ENCODE measurements at places on chromosomes 2 and 18.

DNA sequence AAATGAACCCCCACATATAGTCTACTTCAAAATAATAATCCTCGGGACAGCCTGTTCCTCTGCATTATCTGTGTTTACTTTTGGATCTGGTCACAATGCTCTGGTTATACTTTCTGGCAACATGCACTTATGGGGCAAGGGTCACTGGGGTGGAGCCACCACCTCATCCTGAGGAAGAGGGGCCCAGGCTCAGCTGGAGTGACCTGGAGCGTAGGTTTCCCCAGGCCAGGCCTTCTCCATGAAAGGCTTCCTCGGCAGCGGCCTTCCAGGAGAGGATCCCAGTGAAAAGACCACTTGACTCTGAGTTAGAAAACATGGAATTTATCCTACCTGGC is 237.4 kb downstream of the SETBP1 start:
- DNase-seq = no peak

DNA sequence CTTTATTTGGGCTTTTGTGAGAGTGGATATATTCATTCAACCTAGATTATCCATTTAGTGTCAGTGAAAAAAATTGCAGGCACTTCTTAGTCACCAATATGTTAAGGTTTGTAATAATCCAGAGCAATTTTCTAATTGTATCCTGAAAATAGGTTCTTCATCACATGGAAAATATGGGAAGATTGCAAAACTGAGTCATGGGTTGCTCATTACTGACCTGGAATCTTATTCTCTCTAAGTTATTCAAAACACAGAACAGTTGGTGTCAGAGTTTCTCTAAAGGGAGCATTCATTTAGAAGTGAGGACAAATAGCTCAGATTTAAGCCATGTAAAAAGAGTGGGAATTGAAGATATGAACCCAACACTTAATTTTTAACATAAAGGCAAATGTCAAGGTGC is 181.3 kb downstream of the IKZF2 start:
- peak; percentile 70 for DNase-seq

DNA sequence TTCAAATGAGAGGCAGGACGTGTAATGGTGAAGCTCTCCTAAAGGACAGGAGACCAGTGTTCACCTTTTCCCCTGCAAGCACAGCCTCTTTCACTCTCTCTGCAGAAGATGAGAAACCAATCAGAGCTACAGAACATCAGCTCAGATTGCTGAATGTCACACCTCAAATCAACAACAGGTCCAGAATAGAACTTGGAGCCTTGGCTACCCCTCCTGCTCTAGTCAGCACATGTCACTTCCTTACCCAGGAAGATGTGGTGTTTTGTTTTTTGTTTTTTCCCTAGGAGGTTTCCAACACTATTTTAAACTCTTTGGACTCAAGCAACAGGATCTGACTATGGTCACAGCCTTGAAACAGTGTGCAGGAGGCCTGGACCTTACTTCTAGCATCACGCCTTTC is 41.3 kb upstream of the PCBP1 start:
- no peak for DNase-seq

DNA sequence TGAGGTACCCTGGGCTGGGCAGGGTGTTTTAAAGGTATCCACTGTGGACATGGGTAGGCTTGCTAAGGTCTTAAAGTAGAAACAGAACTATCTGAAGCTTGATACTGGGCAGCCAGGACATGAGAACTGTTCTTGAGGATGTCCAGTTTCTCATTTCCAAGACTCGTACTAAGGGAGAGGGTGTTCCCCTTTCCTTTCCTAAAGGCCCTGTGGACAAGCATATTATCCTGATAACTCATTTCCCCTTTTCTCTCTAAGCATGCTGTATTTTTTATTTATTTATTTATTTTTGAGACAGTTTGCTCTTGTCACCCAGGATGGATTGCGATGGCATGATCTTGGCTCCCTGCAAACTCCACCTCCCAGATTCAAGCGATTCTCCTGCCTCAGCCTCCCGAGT is 273.6 kb downstream of the PRKCE start:
- no peak for DNase-seq

DNA sequence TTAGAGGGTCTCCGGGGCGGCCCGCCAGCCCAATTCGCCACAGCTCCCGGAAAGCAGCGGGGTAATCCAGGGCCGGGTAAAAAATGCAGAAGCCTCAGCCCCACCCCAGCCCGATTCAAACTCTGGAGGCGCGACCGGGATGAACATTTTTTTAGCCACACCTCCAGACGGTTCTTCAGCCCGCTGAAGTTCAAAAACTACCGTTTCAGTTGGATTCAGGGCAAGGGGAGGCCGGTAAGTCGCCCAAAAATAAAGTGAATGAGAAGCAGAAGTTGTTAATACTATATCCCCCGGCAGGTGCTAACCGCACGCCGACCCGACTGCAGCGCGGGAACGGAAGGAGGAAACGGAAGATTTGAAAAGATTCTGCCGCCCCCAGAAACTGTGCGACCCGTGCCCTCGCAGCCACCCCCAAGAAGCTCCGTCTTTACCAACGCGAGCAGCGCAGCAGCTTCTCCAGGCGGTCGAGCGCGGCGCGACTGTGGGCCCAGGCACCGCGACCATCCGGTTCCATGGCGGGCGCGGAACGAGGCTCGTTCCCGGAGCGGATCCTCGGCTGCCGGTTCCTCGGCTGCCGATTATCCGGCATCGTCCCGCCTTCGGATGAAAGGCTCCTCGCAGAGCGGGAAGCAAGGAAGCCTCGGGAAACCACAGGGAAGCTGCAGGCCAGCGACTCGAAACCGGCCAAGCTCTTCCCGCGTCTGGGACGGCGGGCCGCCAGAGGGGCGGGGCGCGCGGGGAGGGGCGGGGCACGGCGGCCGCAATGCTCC is at the start of gene BARD1:
Gene BARD1, minus strand, starts transcription at position 703 of the 770 bp plus-strand sequence. Its CDS starts 114 bp downstream, at position 589.
- DNase-seq = peak; percentile 80

DNA sequence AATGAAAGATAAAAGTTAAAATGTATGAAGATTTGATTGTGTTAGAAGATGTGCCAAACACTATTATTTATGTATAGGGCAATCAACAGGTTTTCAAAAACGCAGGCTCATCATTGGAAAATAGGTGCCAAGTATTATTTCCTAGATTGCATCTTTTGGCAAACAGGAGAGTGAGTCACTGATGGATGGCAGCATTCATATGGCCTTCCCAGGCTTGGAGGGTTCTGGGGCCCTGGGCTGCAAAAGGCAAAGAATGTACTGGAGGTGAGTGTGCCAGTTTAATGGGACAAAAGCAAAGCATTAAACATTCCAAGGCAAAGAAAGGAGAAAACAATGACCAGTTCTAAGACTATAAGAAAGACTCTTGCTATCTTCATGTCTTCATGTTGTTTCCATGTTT is 379.4 kb downstream of the RIT2 start:
- no peak for DNase-seq

DNA sequence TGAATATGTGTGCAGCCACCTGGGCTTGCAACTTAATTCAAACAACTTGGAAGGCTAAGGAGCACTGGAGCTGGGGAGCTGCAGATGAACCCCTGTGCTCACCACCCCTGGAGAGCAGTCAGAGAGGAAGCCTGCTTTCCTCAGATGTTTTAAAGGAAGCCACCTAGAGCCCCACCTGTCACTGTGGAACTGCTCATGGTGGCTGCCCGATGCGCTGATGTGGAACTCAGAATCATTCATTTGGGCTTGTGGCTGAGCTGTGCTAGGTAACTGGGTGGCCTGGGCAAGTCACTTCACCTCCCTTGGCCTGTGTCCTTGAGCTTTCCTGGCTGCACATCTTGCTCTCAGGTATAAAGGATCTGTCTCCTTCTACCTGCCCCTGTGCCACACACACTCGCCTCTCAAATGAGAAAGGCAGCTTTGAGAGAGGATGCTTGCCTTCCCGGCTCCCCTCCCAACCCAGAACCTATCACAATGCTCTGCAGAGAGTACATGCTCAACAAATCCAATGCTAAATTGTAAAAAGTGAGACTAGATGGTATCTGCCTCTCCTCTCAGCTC is 41.3 kb downstream of the BCL11A start:
- no peak for DNase-seq

DNA sequence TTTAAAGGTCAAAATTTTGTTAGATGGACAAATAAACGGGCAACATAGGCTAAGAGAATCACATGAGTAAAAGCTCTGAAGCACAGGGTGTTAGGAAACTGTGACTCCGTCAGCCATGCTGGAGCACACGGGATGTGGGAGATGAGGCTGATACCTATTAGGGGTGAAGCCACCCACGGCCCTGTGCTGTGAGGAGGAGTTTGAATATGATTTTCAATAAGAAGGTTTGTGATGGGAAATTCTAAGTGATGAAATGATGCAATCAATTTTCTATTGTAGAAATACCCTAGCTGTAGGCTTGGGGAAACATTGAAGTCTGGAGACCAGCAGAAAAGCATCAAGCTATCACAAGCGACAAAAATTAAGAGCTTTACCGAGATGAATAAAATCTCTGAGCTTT is 431.3 kb downstream of the CMPK2 start:
- DNase-seq = no peak

GRCh38 chr18:34933909-34934661 is 107.1 kb upstream of the MAPRE2 start:
- DNase-seq = no peak

GRCh38 chr2:149184991-149185390 is 145.4 kb upstream of the LYPD6 start:
- DNase-seq = peak; percentile 8

DNA sequence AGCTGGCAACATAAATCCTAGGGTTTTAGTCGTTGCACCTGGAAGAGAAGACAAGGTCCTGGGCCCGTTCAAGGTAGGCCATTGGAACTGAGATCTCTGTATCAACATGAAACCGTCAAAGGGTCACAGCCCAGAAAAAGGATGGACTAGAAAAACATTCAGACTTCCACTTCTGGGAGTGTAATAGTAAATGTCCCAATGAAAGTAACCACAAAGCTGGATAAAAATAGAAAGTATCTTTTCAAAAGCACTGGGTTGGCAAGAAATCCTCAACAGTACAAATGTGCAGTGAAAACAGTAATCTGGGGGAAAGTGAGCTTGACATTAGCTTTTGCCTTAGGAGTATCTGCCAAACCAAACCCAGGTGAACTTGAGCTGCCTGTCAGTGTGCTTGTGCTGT is 12.9 kb downstream of the CGREF1 start:
- DNase-seq = no peak

- DNase-seq = no peak
Observed at GRCh38 chr2:238521870-238522269, 95.1 kb downstream of the ASB1 start.

GRCh38 chr18:22914633-22915032 is 18.5 kb upstream of the RBBP8 start:
- no peak for DNase-seq

- DNase-seq = no peak
Observed at GRCh38 chr2:21092308-21092869, 31.4 kb upstream of the TDRD15 start.

DNA sequence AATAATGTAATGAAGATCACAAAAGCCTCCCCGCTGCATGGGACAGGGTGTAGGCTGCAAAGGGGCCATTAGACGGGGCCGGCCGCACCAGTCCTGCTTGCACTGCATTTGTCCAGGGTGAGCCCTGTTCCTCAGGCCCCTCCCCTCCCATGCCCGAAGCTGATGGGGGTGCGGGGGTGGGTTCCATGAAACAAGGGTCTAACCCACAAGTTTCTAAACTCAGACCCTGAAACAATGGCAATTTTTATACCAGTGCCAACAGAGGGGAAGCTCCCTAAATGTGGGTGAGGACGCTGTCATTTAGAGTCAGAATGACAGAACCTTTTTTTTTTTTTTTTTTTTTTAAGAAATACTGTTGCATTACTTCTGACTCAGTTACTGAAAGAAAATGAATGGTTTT is 39.7 kb downstream of the HS6ST1 start:
- DNase-seq = no peak

- DNase-seq = peak; percentile 68
Observed at GRCh38 chr2:50957896-50958295, 74.0 kb downstream of the NRXN1 start.

DNA sequence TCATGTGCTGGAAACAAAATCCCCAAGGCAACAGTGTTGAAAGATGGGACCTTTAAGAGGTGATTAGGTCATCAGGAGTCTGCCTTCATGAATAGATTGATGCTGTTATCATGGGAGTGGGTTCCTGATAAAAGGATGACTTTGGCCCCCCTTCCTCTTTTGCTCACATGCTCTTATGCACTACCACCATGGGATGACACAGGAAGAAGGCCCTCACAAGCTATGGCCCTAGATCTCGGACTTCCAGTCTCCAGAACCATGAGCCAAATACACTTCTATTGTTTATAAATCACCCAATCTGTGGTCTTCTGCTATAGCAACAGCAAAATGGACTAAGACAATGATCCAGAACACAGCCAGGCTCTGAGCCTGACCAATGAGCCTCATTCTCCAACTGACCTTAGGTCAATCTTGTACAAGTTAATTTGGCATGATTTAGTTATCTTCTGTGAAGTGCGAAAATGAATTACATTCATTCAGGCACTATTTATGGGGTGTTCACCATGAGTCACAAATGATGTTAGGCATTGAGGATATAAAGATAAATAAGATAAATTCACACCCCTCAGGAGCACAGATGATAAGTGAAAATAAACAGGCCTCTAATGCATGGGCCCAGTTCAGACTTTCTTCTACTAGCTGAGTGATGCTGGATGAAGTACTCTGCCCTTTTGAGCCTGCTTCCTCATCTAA is 37.7 kb upstream of the NT5C1B start:
- peak; percentile 33 for DNase-seq

- DNase-seq = peak; percentile 66
Observed at GRCh38 chr2:171522788-171523087, 464 bp downstream of the CYBRD1 start.

- DNase-seq = peak; percentile 76
Observed at GRCh38 chr2:224369028-224369632, 32.8 kb downstream of the FAM124B start.

DNA sequence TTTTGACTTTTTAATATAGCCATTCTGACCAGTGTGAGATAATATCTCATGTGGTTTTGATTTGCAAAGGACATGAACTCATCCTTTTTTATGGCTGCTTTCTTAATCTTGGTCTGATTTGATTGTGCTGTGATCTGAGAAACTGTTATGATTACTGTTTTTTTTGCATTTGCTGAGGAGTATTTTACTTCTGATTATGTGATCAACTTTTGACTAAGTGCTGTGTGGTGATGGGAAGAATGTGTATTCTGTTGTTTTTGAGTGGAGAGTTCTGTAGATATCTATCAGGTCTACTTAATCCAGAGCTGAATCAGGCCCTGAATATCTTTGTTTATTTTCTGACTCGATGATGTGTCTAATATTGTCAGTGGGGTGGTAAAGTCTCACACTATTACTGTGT is 16.8 kb downstream of the SP140L start:
- peak; percentile 66 for DNase-seq

DNA sequence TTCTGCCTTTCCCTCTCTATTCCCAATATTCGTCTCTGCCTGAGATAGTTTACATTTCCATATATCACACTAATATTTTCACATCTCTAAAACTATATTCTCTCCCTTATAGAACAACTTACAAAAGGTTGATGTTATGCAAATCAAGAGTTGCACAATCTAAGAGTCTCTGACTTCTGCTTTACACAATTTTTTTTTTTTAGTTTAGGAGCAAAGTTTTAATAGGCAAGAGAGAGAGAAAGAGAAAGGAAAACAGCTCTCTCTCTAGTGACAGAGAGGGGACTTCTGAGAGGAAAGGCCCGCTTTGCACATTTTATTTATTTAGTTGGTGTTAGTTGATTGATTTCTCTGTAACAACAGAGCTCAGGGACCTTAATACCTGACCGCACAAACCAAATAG is 380.2 kb downstream of the TXNL1 start:
- peak; percentile 10 for DNase-seq

GRCh38 chr2:45588158-45588829 is 22.8 kb downstream of the SRBD1 start:
- DNase-seq = no peak

GRCh38 chr2:173419506-173419905 is 64.8 kb downstream of the CDCA7 start:
- DNase-seq = no peak

Data from foreskin fibroblast (primary cell).